ENCODE measurements at places on chromosomes 5 and 9. TPM values are rescaled to one million over a fixed set of nuclear protein-coding genes. Genes with fewer than 3 reads are reported as not detected.

KLHL3 gene
- 2.5 TPM for polyA plus RNA-seq

GFPT2 gene
- not detected for polyA plus RNA-seq

CDH12 gene
- not detected for polyA plus RNA-seq

DUSP1 gene
- 10.4 TPM for polyA plus RNA-seq

ABLIM3 gene
- polyA plus RNA-seq, result 10.4 TPM

IFNB1 gene
- polyA plus RNA-seq, result 0.07 TPM

LCN9 gene
- not detected for polyA plus RNA-seq

GRCh38 chr9:89609426-89610006 is 4.7 kb downstream of the GADD45G start:
- DNase-seq, result no peak

DNA sequence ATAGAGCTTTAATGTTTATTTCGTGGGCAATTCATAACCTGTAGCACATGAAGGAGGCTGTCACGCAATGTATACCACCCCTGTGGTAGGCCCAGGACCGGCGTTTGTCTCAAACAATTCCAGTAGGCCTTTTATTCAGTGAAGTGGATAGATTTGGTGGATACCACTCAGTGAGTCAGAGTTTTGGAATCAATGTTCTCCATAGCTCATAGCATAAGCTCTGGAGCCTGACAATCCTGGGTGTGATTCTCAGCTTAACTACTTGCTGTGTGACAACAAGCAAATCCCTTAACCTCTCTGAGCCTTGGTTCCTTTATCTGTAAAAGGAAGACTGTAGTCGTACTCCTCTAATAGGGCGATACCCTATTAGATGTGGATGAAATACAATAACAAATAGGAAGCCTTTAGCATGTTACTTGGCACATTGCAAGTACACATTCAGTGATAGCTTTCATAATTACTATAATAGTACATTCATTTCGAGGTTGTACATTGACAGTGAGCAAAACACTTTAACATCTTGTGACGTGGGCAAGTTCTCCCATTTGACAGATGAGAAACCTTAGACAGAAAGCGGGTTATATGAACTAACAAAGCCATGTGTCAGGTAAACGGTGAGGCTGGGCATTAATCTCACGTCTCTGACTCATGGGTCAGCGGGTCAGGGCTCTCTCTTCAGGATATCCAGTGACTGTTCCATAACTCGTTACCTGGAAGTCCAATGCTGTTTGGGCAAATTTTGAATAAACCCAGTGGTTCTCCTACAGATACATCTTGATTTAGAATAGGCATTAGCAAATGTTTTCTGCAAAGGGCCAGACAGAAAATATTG is 130.8 kb downstream of the C9orf152 start:
- DNase-seq, result no peak

GRCh38 chr9:81801190-81801589 is 111.8 kb upstream of the TLE1 start:
- no peak for DNase-seq

GRCh38 chr9:37197158-37198038 is 77.0 kb downstream of the ZCCHC7 start:
- DNase-seq, result no peak

GRCh38 chr9:29830821-29831220 is 2257.5 kb upstream of the C9orf72 start:
- no peak for DNase-seq

DNA sequence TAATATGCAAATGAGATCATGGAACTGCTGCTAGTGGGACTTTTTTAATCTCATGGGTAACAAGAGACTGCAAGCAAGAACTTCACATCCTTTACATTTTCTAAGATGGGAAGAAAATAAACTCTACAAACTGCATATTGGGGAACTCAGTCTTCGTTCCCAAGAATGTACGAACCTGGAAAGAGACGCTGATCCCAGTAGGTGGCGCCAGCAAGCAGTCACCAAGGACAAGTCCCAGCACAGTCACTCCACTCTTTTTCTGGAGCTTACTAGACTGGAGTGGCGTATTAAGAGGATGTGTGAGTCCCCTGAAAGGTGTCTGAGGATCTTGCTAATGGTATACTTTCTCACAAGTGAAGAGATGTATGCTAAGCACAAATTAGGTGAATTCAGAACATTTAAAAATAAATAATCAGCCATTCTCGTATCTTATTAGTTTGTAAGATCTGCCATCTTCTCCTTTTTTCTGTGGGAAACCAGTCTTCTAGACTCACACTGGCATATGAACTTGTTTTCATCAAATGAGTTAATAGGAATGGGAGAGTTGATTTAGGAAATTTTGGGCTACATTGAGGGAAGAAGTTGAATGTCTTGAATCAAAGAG is 16.0 kb upstream of the PUM3 start:
- no peak for DNase-seq

- no peak for DNase-seq
These were observed 356.0 kb upstream of the SEMA6A start for GRCh38 chr5:116930616-116931015.

GRCh38 chr9:37836386-37836785 is 35.8 kb downstream of the DCAF10 start:
- no peak for DNase-seq

Measured in keratinocyte (primary cell).